CD4-positive, alpha-beta T cell treated with Interleukin-1 beta for 1 hour (primary cell): ENCODE measurements at places on chromosomes 1 and 21.

GRCh38 chr1:171640225-171640624 lies 12.3 kb downstream of the MYOC start:
- DNase-seq, result no peak

DNA sequence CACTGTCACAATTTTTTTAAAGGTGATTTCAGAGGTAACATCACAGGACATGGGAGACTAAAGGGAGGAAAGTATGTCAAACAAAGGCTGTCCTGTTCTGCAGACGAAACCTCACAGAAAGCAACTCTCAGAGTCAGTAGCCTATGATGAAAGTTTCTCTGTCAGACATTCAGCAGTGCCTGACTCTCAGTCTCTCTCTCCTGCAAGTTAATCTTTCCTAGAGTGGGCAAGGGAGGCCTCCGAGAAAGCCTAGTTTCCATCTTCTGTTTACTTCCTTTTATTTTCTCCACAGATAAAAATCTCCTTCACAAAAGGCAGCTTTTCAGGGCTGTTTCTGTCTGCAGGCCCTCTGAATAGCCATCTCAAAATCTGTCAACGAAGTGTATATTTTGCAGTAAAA lies 24.9 kb upstream of the FMO2 start:
- DNase-seq, result no peak

GRCh38 chr1:246107516-246108277 lies 399.4 kb downstream of the SMYD3 start:
- no peak for DNase-seq

DNA sequence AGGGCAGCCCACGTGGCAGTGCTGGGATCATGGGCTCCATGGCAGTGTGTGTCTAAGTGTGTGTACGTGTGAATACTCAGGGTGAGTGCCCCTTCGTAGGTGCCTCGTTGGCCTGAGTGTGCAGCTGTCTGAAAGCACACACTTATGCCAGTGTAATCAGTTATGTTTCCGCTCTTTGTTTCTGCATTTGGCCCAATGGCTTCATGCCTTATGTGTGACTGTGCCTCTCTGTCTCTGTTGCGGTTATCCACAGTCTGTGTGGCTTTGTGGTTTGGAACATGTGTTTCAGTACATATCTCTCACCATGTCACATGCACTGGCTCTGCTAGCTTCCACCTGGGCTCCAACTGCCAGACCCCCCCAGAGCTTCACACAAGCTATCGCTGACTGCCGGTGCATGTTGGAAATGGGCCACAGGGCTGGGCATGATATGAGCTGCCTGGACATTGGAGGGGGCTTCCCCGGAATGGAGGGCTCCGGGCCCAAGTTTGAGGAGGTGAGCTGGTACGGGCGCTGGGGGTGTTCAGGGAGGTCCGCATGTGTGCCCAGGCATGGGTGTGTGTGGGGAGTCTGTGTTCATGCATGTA lies 70.3 kb upstream of the TINAGL1 start:
- DNase-seq, result peak; percentile 26

- peak; percentile 72 for DNase-seq
Measured at GRCh38 chr1:3910857-3911845, 11.1 kb upstream of the C1orf174 start.

- DNase-seq, result no peak
Measured at GRCh38 chr1:164983023-164983650, 373.4 kb downstream of the LMX1A start.

GRCh38 chr1:170214117-170215032 lies 68.6 kb downstream of the NTMT2 start:
- no peak for DNase-seq

GRCh38 chr1:112054510-112054909 lies 65.0 kb upstream of the KCND3 start:
- DNase-seq, result no peak

DNA sequence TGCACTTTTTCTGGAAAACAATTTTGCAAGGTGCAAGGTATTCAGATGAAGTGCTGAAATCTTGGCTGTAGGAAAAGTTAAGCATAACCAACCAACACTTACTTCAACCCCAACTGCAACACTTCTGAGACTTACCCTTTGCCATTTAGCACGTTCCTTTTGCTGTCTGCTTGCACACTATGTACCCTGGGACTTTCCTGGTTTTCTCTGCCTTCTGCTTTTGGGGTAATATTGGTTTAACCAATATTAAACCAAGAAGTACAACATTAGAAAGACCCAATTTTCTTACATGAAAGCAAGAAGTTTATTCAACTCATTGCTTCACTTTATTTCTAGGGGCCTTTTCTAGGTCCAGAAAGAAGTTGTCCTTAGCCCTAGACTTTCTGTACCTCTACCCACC lies 193.0 kb downstream of the HLX start:
- no peak for DNase-seq

DNA sequence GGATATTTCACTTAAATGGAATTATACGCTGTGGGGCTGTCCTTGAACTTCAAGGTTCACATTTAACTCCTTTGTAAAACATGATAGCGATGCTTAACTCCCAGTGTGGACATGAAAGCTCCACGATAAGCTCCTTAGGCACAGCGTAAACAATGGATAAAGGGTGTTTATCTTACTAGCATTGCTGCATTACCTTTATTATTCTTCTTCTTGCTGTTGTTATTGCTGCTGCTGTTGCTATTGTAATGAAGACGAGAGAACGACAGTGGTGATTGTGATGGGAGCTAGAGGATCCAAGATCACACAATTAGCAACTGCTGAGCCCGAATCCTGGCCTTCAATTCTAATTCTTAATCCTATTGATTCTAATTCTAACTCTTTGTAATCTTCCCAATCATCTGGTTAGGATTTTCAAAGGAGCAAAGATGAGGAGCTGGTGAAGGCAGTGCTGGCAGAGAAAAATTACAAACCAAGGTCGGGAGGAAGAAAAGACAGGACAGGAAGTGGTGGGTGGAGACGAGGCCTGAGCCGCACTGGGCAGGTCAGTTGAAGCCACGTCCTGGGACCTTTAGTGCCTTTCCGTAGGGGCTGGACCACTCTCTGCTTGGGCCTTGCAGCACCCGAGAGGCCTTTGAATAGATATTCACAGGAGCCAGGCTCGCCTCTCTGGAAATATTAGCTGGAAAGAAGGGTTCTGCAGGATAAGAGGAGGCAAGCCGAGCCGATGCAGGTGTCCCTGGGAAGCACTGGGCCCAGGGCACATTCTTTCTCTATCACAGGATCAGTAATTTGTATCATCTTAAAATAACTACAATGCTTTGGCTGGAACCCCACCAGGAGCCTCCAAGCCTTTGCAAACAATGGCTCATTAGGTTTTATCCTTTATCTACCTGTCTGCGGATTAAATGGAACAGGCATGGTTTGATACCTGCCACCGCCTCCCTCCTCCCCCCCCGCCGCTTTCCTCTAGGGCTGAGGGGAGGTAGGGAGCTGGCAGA lies 571.6 kb downstream of the AJAP1 start:
- no peak for DNase-seq

GRCh38 chr1:15760520-15761211 lies 2.1 kb downstream of the FBLIM1 start:
- DNase-seq, result no peak

DNA sequence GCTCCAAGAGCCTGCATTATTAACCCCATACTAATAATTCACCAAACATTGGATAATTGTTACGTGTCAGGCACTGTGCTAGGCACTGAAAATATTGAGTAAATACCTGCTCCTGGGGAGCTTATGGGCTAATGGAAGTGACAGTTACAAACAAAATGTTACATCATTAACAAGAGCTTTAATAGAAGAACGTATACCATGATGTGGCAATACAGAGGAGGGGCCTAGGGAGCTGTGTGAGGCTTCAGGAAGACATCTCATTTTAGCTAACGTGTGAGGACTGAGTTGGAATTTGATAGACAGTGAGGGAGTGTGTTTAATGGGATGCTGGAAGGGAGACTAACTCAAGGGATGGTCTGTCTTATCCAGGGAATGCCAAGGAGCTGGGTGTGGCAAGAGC lies 16.5 kb upstream of the TSPAN2 start:
- no peak for DNase-seq

- DNase-seq, result no peak
Measured at GRCh38 chr1:107501081-107501605, 360.3 kb downstream of the NTNG1 start.

DNA sequence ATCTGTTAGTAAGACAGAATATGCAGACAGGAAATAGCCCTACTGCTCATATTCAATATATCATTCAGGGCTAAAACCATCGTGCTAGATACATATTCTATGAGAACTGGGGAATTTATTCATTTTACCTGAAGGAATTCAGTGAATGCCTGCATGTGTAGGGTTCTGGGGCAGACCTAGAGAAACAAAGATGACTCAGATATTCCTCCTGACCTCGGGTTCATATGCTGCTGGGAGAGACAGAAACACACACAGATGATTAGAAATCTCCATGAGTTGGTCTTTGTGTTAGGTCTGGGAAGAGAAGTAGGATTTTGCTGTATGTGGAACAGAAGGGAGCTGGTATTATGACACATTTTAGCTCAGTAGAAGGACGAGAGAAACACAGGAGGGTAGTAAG lies 176.5 kb upstream of the ST6GALNAC5 start:
- DNase-seq, result no peak

GRCh38 chr1:169809370-169810095 lies 14.8 kb upstream of the METTL18 start:
- DNase-seq, result no peak

DNA sequence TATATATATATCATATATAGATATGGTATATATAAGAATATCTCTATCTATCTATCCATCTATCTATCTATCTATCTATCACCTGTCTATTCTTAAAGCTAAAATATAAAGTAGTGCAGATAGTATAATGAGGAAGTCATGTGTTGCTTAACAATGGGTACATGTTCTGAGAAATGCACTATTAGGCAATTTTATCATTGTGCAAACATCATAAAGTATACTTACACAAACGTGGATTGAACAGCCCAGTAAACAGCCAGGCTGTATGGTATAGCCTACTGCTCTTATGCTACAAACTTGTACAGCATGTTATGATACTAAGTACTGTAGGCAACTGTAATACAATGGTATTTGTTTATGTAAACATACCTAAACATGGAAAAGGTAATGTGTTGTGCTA lies 621.0 kb upstream of the NCAM2 start:
- no peak for DNase-seq

DNA sequence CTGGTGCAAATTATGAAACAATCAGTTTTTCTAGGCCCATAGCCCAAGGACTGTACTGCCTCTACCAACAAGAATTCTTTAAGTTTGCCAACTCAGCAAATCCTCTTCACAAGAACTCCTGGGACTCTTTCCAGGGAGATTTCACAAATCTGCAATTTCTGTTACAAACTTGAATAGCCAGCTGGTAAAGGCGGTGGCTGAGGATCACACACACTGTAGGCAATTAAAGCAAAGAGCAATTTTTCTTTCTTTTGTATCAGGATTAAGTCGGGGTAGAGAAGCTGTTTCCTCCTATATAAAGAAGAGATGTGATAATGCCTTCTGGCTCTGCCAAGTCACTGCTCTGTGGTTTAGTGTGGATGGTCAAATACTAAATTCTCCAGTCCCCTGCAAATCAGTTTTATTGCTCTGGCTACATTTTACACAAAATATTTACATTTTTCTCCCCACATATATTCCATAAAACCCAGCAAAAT lies 1.7 kb downstream of the ALDH9A1 start:
- DNase-seq, result no peak

DNA sequence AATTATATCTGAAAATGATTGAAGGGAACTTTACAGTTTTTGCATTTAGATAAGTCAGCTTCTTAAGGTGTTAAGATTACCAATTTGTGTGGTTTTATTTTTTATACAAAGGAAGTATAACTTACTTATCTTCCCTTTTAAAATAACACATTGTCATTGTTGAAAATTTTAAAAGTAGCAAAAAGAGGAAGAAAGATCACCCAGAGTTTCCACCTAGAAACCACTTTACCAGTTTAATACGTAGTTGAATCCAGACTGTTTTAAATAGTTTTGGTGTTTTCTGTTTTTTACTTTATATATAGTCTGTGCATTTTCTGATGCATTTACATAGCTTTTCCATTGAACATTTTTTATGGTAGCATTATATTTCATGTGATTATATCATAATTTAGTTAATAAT lies 6.1 kb downstream of the CCDC18 start:
- DNase-seq, result no peak
